Bone marrow (tissue), 2 donors: ENCODE measurements at places on chromosomes 13 and 19.

GRCh38 chr19:13797870-13798269 lies 2.6 kb downstream of the ZSWIM4 start:
- no peak for DNase-seq

DNA sequence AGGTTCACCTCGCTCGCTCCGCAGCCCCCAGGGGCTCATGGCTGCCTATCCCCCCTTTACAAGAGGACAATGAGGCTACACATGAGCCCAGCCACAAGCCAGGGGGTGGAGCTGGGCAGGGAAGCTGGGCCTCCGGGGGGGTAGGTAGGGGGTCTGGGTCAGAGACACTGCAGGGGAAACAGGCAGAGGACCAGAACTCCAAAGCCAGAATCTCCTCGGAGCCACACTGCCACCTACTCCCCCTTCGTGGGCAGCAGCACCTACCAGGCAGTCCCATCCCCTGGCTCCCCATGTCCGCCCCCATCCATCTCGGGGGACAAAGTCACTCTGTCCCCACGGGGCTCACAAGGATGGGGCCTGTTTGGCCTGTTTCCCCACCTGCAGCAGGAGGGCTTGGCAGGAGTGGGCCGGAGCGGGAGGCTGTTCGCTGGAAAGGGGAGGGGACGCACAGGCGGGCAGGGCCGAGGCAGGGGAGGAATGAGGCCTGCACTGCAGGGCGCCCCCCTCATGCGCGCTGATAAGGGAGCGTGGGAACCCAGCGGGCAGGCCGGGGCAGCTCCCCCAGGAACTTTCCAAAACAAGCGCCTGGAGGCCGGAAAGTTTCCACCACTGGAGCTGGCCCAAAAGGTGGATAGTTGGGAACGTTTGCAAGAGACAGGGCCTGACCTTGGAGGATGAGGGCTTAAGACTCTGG lies 545 bp upstream of the ISYNA1 start:
- no peak for DNase-seq

DNA sequence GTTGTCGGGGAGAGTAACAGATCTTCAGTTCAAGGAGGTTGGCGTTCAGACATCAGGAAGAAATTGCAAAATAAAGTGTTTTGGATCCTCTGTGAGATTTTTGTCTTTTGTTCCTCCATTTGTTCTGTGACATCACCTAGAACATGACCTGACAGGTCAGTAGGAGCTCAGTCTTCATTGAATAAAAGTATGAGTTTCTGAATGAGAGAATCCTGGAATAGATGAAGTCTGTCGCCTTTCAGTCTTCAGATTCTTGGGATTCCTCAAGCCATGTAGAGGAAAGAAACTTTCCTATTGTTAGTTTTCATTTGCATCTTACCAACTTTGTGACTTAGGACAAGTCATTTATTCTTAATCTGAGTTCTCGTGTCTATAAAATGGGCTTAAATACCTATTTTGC lies 14.4 kb downstream of the ARHGAP35 start:
- no peak for DNase-seq

- DNase-seq, result no peak
Observed at GRCh38 chr19:6608940-6609339, 18.0 kb upstream of the CD70 start.

- no peak for DNase-seq
Observed at GRCh38 chr13:76745261-76746200, 140.7 kb downstream of the KCTD12 start.

DNA sequence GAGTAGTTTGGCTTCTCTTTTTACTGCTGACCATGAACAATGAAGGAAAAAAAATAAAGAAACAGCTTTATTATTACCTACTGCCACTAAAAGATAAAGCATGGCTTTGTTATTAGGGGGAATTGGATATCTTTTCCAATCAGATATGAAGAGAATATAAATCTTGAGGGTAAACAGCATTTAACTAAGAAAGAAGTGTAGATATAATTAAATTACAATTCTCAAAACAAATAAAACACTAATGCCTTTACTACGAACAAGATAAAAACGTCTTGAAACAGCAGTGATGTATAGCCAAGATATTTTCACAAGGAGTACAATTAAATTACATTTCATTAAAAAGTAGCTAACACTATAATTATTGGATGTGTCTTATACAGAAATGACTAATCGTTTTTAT lies 425.9 kb upstream of the ATXN8OS start:
- no peak for DNase-seq

DNA sequence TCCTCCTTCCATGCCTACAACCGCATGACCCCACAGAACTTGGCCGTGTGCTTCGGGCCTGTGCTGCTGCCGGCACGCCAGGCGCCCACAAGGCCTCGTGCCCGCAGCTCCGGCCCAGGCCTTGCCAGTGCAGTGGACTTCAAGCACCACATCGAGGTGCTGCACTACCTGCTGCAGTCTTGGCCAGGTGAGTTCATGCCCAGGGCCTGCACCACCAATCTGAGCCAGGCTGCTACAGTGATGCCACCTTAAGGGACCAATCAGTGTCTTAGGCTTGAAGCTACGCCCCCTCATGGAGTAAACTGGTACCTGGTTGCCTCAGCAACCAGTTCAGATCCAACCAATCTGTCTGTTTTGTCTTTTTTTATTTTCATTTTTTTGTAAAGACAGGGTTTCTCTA lies 5.2 kb downstream of the SYDE1 start:
- no peak for DNase-seq

DNA sequence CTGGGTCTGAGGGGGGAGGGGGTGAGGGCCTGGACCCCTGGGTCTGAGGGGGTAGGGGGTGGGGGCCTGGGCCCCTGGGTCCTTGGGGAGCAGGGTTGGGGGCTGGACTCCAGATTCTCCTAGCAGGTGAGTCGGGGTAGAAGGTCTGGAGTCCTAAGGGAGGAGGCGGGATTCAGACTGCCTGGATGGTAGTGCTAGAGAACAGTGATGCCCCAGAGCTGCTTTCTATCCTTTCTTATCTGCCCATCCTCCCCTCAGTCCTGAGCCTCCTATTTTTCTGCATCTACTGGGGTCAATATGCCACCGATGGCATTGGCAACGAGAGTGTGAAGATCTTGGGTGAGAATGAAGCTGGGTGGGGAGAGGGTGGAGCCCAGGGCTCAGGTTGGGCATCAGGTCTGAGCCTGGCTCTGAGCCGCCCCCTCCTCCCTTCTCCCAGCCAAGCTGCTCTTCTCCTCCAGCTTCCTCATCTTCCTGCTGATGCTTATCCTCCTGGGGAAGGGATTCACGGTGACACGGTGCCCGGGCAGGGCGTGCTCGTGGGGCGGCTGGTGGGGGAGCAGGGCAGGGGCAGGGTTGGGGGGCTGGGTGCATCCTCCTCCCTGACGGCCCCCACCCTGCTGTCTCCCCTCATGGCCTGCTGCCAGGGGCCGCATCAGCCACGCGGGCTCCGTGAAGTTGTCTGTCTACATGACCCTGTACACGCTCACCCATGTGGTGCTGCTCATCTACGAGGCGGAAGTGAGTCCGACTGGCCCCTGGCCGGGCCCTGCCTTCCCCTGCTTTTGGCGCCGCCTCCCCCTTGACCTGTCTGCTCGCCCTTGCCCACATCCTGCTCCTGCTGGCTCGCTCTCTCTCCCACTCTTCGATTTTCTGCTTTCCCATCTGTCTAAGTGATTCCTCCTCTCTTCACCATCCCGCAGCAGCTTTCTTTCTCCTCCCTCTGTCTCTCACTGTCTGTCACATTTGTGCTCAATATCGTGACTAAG lies 3.4 kb downstream of the TMEM145 start:
- no peak for DNase-seq

- no peak for DNase-seq
Observed at GRCh38 chr19:37012093-37012745, 66.0 kb upstream of the ZNF420 start.

GRCh38 chr19:892243-892893 lies 619 bp downstream of the MED16 start:
- no peak for DNase-seq

- no peak for DNase-seq
Observed at GRCh38 chr19:13748169-13748828, 16.0 kb upstream of the MRI1 start.

- DNase-seq, result no peak
Observed at GRCh38 chr13:45721203-45721731, 19.1 kb downstream of the CBY2 start.
